ENCODE measurements at places on chromosomes 7 and 10.

GRCh38 chr7:156802214-156802613 lies 90.8 kb downstream of the LMBR1 start:
- DNase-seq: no peak

DNA sequence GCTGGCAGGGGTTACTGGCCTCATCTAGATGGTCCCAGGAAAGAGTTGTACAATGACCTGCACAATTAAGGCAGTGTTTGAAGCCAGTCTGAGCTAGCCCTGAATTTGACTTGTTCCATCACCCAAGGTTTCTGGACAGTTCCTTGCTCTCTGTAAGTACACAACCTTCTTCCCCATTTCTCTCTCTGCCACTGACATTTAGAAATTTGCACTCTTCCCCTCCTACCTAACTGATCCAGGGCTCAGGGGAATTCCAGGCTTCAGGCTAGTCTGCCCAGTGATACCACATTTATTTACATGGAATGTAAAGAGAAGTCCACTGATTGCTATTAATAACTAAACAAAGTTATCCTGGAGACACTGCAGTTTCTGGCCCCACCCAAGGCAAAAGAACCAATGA lies 139.0 kb upstream of the GPR26 start:
- no peak for DNase-seq

DNA sequence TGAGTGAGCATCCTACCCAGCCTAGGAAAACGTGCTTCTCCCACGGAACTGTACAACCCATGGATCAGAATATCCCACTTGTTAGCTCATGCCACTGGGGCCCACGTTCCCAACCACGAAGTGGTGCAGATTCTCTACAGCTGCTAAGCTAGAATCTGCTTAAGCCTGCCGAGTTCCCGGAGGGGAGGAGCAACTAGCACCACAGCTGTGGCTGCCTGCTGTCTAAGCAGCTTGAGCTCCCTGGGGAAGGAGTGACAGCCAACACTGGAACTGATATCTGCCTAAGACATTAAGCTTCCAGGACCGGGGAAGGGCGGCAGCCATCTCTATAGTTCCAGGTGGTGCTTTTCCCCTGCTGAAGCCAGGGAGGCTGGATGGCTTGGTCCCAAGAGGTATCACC lies 334.7 kb upstream of the CHRM2 start:
- no peak for DNase-seq

DNA sequence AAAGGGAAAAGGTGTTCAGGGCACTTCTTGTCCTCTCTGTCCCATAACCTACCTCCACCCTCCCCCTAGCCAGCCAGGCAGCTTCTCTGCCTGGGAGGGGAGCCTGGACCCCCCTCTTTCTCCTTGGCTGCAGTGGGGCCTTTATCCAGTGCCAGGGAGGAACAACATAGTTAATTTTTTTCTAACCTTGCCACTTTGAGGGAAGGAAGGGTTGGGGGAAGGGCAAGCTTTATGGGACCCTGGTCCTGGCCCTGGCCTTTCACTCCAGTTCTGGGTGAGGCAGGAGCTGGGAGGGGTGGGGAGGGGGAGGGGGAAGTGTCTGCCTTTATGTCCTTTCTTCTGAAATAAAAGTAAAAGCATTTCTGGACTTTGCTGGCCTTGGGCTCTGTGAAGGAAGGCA lies 4.5 kb downstream of the VGF start:
- DNase-seq: no peak

DNA sequence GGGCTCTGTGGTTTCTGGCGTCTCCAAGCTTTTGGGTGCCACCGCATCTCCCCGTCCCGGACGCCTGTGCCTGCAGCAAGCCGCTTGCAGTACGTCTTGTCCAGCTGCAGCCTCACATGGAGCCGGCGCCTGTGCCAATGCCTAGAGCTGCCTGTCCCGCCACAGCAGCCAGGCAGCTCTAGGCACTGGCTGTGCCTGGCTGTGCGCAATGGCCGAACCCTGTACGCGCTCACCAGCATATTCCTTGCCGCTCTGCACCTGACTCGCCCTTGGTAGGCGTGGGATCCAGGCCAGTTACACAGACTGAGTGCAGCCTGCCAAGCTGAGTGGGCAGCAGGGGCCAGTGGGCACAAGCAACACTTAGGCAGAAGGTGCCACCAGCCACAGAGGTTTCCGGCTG lies 381.2 kb upstream of the SORCS1 start:
- DNase-seq: no peak

DNA sequence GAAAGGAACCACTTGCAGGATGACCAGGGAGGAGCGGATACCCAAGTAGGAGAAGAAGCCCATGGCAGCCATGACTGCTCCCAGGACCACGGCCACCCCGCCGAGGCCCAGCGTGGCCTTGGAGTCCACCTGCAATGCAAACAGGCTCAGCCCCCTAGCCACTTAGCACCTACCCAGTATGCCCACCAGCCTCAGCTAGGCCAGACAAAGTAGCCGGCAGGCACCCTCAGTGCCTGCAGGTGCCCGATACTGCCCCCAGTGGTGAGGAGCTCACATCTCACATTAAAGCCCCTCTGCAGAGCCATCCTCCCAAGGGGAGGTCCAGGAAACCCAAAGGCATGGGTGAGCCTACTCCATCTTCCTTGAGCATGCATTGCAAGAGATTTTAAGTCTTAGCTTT lies 6.6 kb downstream of the NPC1L1 start:
- DNase-seq: no peak

DNA sequence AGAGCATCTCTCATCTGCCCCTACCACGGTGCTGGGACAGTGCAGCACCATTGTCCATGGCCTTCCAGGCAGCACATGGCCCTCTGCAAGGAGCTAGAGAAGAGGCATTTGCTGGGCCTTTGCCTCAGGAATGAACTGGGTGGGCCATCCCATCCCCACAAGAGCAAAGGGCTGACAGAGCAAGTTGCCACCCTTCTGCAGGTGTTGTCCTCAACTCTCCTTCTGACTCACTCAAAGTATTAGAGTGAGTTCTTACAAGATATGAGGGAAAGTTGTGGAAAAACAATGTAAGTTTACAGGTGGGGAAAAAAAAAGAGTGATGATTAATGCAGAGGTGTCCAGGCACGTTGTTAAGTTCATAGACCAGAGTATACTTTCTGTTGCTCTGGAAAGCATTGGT lies 261.2 kb downstream of the SKIDA1 start:
- DNase-seq: no peak

DNA sequence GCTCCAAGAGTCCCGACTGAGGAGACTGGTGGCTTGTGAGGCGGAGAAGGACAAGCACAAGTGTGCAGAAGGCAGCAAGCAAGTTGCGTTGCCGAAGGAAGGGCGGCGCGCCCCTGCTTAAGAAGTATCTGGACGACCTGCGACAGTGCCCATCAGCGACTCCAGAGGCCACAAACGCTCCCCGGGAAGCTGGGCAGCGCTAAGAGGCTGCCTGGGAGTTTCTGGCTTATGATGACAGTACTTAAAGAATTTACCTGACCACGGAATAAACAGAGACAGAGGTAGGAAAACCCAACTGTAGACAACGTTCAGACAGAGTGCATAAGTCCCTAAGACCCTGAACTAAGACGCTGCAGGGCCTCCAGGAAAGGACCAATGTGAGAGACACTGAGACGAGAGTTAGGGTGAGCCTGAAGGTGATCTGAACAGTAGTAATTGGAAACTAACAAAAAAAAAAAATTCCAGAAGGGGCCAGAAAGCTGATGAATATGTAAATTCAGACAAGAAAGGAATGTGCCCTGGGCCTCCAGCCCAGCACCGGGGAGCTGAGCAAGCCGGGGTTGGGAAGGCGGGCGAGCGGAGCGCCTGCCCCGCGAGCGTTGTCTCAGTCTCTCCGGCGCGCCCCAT lies 1.0 kb downstream of the OSBPL3 start:
- no peak for DNase-seq
